ENCODE measurements at places on chromosomes 2 and 18. TPM values are rescaled to one million over a fixed set of nuclear protein-coding genes. Genes with fewer than 3 reads are reported as not detected.

- H3K27me3 ChIP-seq = no peaks in the 10 kb centered on the region
- no peak for DNase-seq
- no peak overlapping the region for H3K27ac ChIP-seq
- H3K4me3 ChIP-seq = no peak overlapping the region
Measured at GRCh38 chr2:172376016-172376415, 51.4 kb upstream of the ITGA6 start.

GRCh38 chr2:227370092-227370491 is 9.0 kb downstream of the TM4SF20 start:
- no peak for DNase-seq
- H3K4me3 ChIP-seq = no peak overlapping the region
- no peak overlapping the region for H3K27ac ChIP-seq
- H3K36me3 ChIP-seq = no peaks in the 10 kb centered on the region

- H3K27me3 ChIP-seq = no peaks in the 10 kb centered on the region
- H3K36me3 ChIP-seq = no peaks in the 10 kb centered on the region
- no peak overlapping the region for H3K27ac ChIP-seq
- peaks cover 30% of the 10 kb centered on the region for H3K4me1 ChIP-seq
- no peak overlapping the region for H3K4me3 ChIP-seq
- no peak for DNase-seq
Measured at GRCh38 chr2:66547887-66548286, 113.0 kb downstream of the MEIS1 start.

DNA sequence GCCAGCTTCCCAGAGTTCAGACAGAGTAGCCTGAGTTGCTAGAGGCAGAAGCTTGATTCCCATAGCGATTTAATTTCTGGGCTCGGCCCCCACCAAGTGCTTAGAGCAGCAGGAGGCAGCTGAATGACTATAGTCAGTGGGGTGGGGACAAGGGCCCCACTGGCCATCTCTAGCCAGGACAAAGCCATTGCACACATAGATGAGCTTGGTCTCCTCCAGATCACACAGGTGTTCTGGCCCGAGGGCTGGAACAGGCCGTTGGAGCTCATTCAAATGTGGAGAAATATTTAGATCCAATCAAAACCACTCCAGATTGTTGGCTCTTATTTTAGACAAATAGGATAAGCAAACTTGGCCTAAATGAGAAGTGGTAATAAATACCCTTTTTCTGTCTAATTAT is 287.3 kb upstream of the NCKAP5 start:
- no peak for DNase-seq
- peaks cover 4% of the 10 kb centered on the region for H3K27me3 ChIP-seq
- no peak overlapping the region for H3K4me3 ChIP-seq
- no peaks in the 10 kb centered on the region for H3K36me3 ChIP-seq
- no peaks in the 10 kb centered on the region for H3K4me1 ChIP-seq
- no peak overlapping the region for H3K27ac ChIP-seq

DNA sequence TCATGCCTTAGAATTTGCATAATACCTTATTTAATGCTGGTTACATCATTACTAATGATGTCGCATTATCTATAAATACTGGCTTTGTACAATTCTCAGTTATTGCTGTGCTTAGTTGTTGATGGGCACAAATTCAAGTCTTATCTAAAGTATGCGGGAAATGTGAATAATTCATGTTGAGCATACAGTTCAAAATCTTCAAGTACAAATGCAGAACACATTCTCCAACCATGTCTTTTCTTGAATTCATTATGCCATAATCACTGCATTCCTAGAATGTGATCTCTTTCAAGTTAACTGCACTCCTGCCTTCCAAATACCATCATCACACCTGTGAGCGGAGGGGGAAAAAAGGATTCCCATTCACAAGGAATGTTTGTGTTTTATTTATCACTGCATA is 337.0 kb downstream of the MBD2 start:
- no peaks in the 10 kb centered on the region for H3K36me3 ChIP-seq
- no peak overlapping the region for H3K27ac ChIP-seq
- DNase-seq = no peak

- H3K4me3 ChIP-seq = no peak overlapping the region
- peaks cover 5% of the 10 kb centered on the region for H3K4me1 ChIP-seq
- no peaks in the 10 kb centered on the region for H3K27me3 ChIP-seq
- H3K36me3 ChIP-seq = no peaks in the 10 kb centered on the region
- H3K27ac ChIP-seq = no peak overlapping the region
- DNase-seq = no peak
Measured at GRCh38 chr18:12745095-12745795, 42.4 kb downstream of the PSMG2 start.

- H3K27ac ChIP-seq = no peak overlapping the region
- no peaks in the 10 kb centered on the region for H3K36me3 ChIP-seq
- H3K27me3 ChIP-seq = no peaks in the 10 kb centered on the region
- no peak overlapping the region for H3K4me3 ChIP-seq
- no peaks in the 10 kb centered on the region for H3K4me1 ChIP-seq
Measured at GRCh38 chr2:223122781-223123180, 70.8 kb downstream of the KCNE4 start.

DNA sequence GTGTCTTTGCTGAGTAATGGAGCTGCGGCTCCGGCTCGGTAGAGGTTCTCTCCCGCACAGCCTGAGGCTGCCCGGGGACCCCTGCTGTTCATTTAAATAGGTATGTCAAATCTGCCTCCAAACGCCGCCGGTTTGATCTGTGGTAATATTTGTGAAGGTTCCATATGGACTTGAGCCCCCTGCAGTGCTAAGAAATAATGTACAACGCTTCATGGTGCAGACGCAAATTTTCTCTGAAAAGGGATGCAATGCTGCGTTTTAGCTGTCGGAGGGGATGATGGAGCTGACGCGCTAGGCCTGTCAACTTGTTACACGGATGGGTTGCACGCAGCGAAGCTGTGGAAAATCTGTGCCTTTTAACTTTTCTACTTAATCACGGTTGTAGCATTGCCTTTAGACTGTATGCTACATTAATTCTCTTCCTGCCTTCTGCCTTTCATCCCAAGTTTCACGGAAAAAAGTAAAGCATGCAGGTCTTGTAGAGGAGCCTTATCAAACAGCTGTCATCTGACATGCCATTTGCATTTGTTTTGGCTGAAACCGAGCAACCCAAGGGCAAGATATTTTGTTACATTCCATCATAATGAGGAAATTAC is 43.2 kb downstream of the MRPS9 start:
- peaks cover 21% of the 10 kb centered on the region for H3K4me1 ChIP-seq
- H3K27me3 ChIP-seq = no peaks in the 10 kb centered on the region
- DNase-seq = no peak
- H3K4me3 ChIP-seq = no peak overlapping the region
- H3K27ac ChIP-seq = no peak overlapping the region

The PKDCC gene
- total RNA-seq = 74.4 TPM

The ST3GAL5 gene
- total RNA-seq = 17.6 TPM

All from neural crest cell (in vitro differentiated cells).